ENCODE measurements at places on chromosomes 12 and 14. TPM values are rescaled to one million over a fixed set of nuclear protein-coding genes. Genes with fewer than 3 reads are reported as not detected.
A peak's percentile ranks its signal among the peaks of the same experiment; 100 is the strongest.

The P2RX7 gene
- total RNA-seq, result 4.0 TPM

The INF2 gene
- 46.6 TPM for total RNA-seq

The LTBP2 gene
- 493 TPM for total RNA-seq

DNA sequence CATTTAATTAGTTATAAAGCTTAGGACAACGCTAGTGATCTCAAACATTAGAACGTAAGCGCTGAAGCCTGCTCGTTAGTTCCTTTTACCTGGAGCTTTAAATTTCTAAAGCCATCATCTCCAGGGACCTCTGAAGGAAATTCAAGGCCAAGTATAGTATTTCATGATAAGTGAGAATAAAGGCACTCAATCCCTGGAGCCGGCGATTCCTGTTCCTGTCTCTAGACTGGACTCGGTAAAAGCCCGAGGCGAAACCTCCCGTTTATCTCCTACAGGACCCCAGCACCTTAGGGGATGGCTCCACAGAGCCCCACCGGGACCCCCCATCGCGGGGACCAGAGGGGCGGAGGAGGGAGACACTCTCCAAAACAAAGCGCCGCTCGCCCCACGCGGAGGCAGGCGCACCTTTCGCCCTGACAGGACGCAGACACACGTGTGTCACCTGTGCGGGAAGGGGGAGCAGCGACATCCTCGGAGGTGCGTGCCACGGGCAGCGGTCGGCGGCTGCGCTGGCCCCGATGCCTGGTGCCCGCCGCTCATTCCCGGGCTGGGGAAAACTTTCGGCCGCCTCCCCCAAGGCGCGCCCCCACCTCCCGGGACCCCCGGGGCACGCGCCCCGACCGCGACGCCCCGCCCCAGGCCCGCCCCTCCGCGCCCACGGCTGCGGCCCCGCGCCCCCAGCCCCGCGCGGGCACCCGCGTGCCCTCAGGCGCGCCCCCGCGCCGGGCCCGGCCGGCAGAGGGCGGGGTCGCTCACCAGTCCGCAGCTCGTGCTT, 678 bp downstream of the RPS6KA5 start:
- H3K4me1 ChIP-seq, result peaks cover 8% of the 10 kb centered on the region
- peak overlapping the region; percentile 76 for H3K27ac ChIP-seq
- peak overlapping the region; percentile 87 for H3K4me3 ChIP-seq
- H3K36me3 ChIP-seq, result no peaks in the 10 kb centered on the region

DNA sequence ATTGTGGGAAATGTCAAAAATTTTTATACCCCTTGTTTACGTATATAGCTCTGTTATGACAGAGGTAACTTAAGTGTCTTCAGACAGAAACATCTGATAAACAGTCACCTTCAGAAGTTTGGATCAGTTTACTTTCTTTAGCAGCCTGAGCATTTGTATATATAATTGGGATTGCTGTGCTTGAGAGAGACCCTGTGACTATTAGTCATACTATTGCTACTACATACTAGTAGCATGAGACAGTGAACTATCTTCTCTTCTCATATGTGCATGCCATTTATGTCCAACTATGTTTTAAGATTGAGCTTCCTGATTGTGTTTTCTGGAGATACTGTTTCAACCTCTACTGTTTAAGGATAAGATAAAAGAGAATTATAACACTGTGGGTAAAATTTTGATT, 101.5 kb downstream of the PDE6H start:
- no peak for DNase-seq
- no peaks in the 10 kb centered on the region for H3K4me1 ChIP-seq
- H3K36me3 ChIP-seq, result no peaks in the 10 kb centered on the region
- H3K4me3 ChIP-seq, result no peak overlapping the region

- peaks cover 2% of the 10 kb centered on the region for H3K27me3 ChIP-seq
- peaks cover 24% of the 10 kb centered on the region for H3K36me3 ChIP-seq
- H3K4me3 ChIP-seq, result peak overlapping the region; percentile 77
- peaks cover 46% of the 10 kb centered on the region for H3K4me1 ChIP-seq
Observed at GRCh38 chr12:52949413-52950331, 754 bp downstream of the KRT18 start.

DNA sequence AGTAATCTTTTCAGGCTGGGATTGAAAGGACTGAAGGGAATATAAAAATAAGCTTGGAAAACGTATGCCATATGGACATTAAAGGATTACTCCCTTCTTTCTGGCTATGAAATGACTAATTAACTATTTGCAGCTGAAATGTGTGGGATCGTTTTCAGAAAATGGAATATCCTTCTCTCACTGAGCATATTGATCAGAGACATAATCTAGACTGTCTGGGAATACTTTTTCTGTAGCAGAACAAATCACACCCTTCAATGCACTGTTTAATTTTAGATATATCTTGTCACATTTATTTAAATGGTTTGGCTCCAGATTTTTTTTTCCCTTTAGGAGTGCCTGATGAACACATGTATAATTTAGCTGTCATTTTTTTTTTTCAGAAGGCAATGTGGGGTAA, 10.8 kb upstream of the ACTR10 start:
- H3K27me3 ChIP-seq, result peaks cover 7% of the 10 kb centered on the region
- H3K4me3 ChIP-seq, result no peak overlapping the region
- DNase-seq, result no peak
- no peaks in the 10 kb centered on the region for H3K36me3 ChIP-seq

DNA sequence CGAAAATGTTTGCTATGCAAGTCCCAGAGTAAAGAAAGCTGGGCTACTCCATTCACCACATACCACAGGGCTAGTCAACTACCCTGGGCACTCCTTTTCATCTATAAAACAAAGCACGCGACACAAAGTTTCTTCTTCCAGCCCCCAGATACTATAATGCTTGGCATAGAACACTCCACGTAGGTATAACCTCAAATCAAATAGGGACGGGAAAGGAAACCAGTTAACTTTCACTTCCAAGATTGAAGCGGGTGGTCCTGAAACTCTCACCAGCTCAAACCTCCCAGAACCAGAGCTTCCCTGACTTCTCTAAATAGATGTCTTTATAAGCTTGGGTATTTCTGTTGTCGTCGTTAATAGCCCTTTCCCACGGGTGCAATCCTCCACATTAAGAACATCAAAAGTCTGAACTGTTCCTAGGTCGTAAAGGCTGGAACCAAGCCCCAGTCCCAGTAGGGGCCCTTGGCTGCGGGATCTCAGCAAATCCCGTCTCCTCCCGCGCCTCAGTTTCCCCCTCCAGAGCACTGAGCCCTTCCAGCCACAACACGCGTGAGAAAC, 647 bp downstream of the LGMN start:
- H3K4me3 ChIP-seq, result peak overlapping the region; percentile 86
- H3K4me1 ChIP-seq, result peaks cover 18% of the 10 kb centered on the region
- peak; percentile 81 for DNase-seq
- H3K36me3 ChIP-seq, result no peaks in the 10 kb centered on the region
- peaks cover 15% of the 10 kb centered on the region for H3K27me3 ChIP-seq
- peak overlapping the region; percentile 85 for H3K27ac ChIP-seq

GRCh38 chr12:40314927-40315326, 90.1 kb downstream of the LRRK2 start:
- H3K36me3 ChIP-seq, result no peaks in the 10 kb centered on the region
- H3K4me3 ChIP-seq, result no peak overlapping the region
- no peak for DNase-seq
- no peaks in the 10 kb centered on the region for H3K27me3 ChIP-seq
